ENCODE measurements at places on chromosomes 3 and 15. TPM values are rescaled to one million over a fixed set of nuclear protein-coding genes. Genes with fewer than 3 reads are reported as not detected.

- DNase-seq: no peak
Observed at GRCh38 chr3:86991482-86991815, 500 bp upstream of the VGLL3 start.

DNA sequence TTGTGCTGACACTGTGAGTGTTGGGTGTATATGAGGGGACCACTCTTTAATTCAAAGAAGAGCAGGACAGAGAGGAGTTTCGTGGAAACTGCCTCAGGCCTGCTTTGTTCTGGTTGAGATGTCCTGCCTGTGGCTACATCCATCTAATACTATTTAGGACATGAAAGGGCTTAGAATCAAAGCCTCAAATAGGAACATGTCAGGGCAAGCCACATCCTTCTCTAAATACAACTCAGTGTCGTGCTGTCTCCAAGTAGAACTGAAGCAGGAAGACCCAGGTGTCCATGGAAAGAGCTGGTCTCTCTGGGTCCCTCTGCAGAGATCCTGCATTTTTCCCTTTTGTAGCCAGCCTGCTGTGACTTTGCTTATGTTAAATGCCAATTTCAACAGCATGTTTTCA, 156.2 kb upstream of the UMPS start:
- DNase-seq: no peak

GRCh38 chr3:183449391-183449790, 21.0 kb upstream of the MCF2L2 start:
- DNase-seq: no peak

GRCh38 chr3:159821110-159821509, 167.5 kb upstream of the IL12A start:
- DNase-seq: no peak

DNA sequence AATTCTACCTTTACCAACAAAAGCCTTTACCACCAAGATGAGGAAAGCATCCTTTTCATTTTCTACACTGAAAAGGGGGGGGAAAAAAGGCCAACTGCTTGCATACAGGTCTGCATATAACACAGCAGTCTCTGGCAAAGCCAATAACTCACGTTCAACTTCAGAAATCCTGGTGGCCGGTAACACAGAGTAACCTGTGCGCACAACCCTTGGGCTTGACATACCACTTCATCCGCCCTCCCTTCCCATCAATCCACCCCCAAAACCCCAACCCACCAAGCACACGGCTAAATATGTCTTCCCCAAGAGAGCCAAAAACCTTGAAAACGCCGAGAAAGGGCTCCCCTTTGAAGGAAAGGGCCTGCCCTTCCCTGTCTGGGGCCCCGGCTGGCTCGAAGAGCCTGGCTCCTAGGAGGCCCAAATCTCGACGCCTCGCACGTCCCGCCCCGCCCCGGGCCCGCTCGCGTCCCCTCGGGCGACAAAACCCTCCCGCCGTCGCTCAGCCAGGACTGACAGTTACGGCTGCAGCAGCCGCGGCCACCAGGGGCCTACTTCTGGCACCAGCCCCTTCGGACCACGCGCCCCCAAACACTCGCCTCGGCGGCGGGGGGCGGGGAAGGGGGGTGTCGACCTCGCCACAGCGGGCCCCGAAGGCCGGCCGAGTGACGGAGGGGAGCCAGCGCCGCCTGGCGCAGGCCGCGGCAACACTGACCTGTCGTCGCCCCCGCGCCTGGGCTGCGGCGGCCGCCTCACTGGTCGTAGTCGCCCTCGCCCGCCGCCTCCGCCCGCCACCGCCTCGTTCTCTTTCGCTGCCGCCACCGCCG, 835 bp downstream of the UBE3A start:
- peak; percentile 83 for DNase-seq

DNA sequence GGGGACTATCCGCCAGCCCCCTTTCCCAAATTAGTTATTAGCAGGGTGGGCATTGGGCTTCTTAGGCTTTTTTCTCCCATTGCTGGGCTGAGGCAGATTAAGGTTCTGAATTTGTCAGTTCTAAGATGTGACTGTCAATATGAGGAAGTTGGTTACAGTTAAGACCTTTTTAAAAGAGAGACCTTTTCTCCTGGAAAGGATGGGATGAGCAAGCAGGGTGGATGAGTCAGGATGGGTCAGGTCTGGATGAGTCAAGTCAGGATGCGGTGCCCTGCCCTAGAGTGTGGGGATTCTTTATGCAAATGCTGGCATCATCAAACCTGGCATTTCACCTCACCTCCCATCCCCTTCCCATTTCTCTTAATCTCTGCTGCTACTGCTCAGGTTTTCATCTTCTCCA, 1.9 kb downstream of the AEN start:
- no peak for DNase-seq

- no peak for DNase-seq
Observed at GRCh38 chr3:25297667-25298585, 130.1 kb upstream of the RARB start.

The PATL2 gene
- total RNA-seq: 0.88 TPM

The MINAR1 gene
- not detected for total RNA-seq

The CSPG4 gene
- total RNA-seq: 44.9 TPM
